CD4-positive, alpha-beta T cell treated with Interferon gamma for 1 hour (primary cell): ENCODE measurements at places on chromosomes 16 and 17.
A peak's percentile ranks its signal among the peaks of the same experiment; 100 is the strongest.

DNA sequence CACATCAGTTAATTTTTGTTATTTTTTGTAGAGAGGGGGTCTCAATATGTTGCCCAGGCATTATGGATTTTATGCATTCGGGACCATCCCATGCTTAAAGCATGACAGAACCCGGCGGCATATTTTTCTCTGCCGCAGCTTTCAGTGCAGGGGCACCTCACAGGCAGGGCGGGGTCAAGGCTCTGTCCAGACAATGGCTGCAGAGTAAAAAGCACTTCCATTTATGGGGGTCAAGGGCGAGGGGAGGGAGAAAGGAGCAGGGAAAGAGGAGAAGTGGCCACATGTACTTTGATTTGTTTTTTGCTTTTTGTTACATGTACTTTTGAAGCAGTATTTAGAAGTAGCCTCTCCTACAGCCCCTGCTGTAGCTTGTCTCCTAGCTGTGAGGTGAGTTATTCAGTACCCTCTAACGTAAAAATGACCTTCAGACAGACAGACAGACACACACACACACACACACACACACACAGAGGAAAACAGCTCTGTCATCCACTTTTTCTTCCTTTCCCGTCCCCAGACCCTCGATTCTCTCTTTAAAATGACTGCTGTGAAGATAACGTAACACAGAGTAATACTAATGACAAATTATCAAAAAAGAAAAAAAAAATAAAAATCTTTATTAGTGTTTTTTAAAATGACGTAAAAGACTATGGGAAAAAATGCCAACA lies 856 bp upstream of the SCPEP1 start:
- DNase-seq: no peak

GRCh38 chr17:41101586-41102259 lies at the start of gene KRTAP4-16:
Gene KRTAP4-16 (minus strand): TSS chr17:41102209. CDS start chr17:41102209, 0 bp downstream.
- DNase-seq: no peak

GRCh38 chr17:67639979-67640378 lies 77.8 kb upstream of the NOL11 start:
- DNase-seq: no peak

GRCh38 chr17:17966399-17966798 lies 5.8 kb downstream of the TOM1L2 start:
- DNase-seq: no peak

- no peak for DNase-seq
Observed at GRCh38 chr16:63461248-63461841, 1425.1 kb upstream of the CDH8 start.

DNA sequence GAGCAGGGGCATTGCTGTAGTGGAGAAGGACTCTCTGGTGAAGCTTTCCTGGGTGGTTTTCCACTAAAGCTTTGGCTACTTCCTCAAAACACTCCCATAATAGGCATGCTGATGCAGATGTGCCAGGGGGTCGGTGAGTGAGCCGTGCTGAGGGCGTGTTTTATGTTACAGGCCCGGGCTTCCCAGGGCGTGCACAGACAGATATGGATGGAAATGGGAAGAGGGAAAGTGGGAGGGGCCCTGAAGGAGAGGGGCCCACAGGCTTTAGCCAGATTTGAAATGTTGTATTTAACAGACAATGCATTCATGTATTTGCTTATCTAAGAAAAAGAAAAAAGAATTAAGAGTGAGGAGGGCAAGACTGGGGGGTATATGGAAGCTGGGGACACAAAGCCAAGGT lies 56.3 kb downstream of the IL21R start:
- no peak for DNase-seq

- peak; percentile 9 for DNase-seq
Observed at GRCh38 chr16:11506741-11507305, 79.9 kb downstream of the LITAF start.

- DNase-seq: peak; percentile 6
Observed at GRCh38 chr16:4944333-4945281, 7.7 kb upstream of the PPL start.

DNA sequence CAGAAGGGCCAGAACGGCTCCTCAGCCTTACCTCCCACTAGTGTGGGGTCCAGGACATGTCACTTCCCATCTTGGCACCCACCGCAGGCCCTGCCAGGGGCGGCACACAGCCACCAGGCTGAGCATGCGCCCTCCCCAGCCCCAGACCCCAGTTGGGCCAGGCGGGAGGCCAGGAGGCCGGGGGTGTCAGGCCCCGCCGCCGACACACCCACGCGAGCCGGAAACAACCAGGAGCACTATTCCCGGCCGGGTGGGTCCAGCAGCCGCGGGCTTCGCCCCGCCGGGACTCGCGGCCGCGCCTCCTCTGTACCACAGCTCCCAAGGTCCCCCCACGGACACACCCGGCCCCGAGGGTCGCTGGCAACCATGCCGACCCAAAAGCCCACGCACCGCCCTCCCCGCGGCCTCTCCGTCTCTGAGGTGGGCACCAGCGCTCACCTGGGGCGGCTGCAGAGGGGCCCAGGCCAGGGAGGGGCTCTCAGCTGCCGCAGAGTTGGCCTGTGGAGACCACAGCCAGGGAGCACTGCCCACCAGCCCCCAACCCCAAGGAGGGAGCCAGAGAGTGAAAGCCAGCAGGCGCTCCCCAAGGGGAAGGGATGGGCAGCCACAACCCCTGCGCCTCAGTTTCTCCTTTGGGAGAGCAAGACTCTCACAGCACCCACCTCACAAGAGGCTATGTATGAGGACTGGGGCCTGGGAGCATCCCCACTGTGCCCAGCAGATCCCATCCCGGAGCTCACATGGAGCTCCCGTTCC lies 18.0 kb downstream of the B9D1 start:
- DNase-seq: no peak

- peak; percentile 90 for DNase-seq
Observed at GRCh38 chr17:50478391-50479381, at the start of gene RSAD1. Gene RSAD1 (plus strand): TSS chr17:50478860. CDS start chr17:50478885, 25 bp downstream.
